Fibroblast of skin of left quadriceps (primary cell): ENCODE measurements at places on chromosomes 1 and 21.

DNA sequence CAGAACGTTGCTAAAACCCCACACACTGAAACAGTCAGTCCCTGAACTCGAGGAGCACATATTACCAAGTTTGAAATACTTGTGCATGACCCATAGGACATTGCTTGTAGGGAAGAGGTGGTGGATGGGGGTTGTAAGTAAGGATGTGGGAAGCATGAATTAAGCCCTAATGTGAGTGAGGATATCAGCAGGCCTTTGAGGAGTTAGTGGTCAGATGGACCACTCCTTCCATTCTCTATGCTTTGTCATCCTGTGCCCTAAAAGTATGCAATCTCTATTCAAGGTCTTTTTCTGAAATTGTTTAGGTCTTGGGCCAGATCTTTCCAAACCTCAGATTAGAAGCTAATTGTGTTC lies 70.9 kb upstream of the SAMSN1 start:
- no peak for DNase-seq

DNA sequence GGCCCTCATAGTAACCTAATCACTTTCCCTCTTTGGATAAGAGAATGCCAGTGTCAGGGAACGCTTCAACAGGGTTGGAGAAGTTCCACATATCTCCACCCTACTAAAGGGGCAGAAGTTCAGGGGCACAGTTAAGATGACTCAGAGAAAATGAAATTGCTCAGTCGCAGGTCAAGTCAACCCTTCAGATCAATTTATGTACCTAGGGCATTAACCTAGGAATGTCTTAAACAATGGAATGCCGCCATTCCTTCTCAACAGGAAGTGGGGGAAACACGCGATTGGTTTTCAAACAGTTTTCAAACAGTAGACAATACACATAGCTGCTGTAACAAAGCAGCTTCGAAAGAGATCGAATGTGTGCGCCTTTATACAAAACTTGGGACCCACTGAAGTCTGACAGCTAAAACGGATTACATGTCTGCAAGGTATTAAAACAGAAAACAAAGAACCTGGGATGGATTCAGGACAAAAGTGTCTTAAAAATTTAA lies 897 bp downstream of the SLC25A24 start:
- DNase-seq: peak; percentile 16

DNA sequence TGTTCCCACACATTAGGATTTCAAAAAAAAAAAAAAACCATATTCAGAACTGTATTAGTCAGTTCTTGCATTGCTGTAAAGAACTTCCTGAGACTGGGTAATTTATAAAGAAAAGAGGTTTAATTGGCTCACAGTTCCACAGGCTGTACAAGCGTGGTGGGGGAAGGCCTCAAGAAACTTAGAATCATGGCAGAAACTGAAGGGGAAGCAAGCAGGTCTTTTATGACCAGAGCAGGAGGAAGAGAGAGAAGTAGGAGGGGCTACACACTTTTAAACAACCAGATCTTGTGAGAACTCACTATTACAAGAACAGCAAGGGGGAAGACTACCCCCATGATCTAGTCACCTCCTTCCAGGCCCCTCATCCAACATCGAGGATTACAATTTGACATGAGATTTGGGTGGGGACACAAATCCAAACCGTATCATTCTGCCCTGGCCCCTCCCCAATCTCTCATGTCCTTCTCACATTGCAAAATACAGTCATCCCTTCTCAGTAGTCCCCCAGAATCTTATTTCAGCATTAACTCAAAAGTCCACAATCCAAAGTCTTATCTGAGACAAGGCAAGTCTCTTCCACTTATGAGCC lies 51.8 kb downstream of the POU2F1 start:
- DNase-seq: no peak

DNA sequence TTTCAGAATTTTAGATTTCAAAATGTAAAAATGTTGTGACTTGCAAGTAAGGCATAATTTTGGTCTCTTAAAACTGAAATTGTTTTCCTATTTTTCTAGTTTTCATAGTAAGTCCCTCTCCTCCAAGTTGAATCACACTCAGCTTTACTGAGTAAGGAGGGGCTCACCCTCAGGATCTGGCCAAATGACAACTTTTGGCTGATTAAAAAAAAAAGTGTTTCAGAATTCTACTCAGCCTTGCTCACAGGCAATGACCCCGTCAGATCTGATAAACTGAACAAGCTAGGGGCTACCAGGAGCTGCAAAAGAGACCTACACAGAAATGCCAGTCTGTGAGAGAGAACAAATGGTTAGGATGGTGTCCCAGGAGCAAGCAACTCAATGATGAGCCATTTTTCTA lies 159.8 kb downstream of the PBX1 start:
- no peak for DNase-seq

DNA sequence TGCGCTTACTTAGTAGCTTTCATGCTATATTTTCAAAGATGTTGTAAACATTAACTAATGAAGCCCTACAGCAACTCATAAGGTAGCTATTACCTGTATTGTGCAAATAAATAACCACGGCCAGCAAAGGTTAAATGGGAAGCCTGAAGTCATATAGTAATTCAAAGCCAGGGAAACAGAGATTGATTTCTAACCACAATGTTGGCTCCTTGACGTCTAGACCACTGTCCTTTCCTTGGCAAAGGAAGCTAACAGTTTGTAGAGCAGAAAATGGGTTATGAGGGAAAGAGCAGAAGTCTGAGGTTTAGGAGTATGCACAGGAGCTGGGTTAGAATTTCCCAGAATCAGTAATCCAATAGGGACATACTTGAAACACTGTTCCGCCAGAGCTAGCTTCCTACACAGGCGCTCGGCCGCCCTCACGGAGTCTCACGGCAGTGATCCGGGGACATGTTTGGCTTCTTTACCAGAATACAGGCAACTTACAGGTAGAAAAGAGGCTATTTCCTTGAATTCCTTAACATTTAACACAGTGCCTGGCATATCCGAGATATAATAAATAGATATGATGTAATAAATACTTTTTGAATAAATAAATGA lies 298.8 kb upstream of the LYPLAL1 start:
- no peak for DNase-seq

GRCh38 chr1:32769524-32770220 lies 47.5 kb downstream of the YARS1 start:
- no peak for DNase-seq

- DNase-seq: no peak
Observed at GRCh38 chr1:201891451-201892045, 2.9 kb downstream of the SHISA4 start.

DNA sequence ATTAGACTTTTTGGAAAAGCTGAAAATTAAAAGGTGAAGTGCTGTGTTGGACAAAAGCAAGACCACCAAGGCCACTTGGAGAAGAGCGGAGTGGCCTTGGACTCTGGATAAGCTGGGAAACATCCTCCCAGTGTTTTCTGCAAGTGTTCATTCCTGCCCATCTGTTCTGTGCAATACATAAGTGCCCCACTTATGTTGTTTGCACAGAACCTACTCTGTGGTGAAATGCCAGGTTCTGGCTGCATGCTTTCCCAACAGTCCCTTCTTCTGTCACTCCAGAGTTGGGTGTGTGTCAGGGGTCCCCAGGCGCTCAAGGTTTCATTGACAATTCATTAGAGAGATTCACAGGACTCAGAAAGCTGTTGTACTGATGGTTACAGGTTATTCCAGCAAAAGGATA lies 30.3 kb downstream of the NHLH2 start:
- no peak for DNase-seq

DNA sequence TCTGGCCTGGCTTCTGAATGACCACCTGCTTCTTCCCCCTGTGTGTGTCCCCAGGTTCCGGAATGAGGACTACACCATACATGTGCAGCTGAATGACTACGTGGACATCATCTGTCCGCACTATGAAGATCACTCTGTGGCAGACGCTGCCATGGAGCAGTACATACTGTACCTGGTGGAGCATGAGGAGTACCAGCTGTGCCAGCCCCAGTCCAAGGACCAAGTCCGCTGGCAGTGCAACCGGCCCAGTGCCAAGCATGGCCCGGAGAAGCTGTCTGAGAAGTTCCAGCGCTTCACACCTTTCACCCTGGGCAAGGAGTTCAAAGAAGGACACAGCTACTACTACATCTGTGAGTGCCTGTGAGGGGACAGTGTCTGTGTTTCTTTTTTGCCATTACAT lies 3.6 kb downstream of the EFNA1 start:
- no peak for DNase-seq

DNA sequence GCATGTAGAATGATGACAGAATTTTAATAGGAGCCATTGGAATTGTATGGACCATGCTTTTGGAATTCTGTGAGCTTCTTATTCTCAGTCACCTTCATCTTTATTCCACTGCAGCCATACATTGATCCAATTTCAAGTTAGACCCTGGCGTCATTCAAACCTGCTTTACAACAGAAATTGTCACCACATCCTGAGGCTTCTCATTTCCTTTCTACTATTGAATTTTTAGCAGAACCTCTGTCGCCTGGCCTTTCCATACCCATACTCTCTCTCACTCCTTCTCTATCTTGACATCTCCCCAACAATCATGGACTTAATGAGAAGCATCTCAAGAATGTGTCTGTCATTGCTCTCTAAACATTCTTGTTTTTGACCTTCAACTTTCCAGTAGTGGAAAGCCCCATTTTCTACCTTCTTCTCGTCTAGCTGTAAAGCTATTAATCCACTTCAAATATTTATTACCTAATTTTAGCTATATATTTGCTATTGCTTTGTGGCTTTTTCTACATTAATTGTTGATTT lies 74.1 kb downstream of the CRB1 start:
- no peak for DNase-seq

DNA sequence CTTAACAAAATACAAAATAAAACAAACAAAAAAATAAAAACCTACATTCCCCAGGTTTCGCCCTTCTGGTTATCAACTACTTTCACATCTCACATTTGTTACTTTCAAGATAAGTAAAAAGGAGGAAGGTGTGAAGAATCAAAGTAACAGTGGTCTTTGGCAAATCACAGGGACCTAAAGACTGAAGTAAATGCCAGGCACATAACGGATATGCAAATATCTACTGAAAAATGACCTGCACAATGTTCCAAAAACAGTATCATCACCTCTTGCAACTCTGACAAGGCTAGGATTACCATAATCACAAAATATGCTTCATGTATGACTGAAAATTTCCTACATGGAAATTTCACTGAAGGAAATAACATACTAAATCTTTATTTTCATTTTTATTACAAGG lies 29.3 kb downstream of the COP1 start:
- no peak for DNase-seq

GRCh38 chr1:53614231-53615021 lies 124.5 kb downstream of the GLIS1 start:
- DNase-seq: no peak

GRCh38 chr1:213953806-213954205 lies 34.0 kb upstream of the PROX1 start:
- DNase-seq: no peak

DNA sequence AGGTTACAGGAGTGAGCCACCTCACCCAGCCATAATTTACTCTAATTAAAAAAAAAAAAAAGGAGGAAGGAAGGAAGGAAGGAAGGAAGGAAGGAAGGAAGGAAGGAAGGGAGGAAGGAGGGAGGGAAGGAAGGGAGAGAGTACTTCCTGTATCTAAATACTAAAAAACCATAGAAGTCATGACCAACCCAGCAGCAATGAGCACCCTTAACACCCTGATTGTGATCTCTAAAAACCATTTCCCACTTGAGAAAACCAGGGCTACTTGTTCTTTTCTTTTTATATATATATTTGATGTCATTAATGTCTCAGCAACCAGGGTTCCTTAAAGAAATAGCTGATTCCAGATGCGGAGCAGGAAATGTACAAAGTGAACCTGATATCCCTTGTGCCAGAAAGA lies 31.2 kb downstream of the ARID4B start:
- no peak for DNase-seq

GRCh38 chr21:40517646-40518045 lies 329.3 kb downstream of the DSCAM start:
- DNase-seq: no peak

DNA sequence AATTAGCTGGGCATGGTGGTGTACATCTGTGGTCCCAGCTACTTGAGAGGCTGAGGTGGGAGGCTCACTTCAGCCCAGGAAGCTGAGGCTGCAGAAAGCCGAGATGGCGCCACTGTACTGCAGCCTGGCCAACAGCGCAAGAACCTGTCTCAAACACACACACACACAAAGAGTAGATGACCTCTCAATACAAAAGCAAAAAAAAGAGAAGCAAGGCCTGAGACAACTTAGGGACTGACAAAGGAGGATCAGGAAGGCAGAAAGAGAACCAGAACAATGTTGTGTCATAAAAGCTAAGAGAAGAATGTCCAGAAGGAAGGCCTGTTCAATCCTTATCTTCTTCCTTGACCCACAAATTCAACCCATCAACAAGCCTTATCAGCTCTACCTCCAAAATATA lies 18.5 kb downstream of the WASF2 start:
- no peak for DNase-seq

GRCh38 chr1:154972517-154973343 lies 1.8 kb upstream of the CKS1B start:
- peak; percentile 92 for DNase-seq

DNA sequence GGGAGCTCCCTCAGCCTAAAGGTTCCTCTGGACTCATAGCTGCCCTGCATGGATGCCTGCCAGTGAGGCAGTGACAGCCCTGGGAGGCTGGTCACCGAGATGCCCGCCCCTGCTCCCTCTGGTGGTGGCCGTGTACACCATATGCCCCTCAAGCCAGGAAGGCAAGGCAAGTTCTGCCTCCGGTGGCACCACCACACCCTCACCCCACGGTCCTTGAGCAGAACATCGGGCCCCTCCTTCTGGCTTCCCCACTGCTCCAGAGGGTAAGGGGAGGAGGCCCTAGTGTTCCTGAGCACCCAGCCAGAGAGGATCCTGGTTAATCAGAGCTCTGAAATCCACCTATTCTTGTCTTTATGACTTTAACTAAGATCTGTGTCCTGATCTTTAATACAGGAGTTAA lies 1.5 kb upstream of the S100A14 start:
- DNase-seq: no peak

GRCh38 chr1:110091381-110091780 lies 20.9 kb upstream of the UBL4B start:
- no peak for DNase-seq

DNA sequence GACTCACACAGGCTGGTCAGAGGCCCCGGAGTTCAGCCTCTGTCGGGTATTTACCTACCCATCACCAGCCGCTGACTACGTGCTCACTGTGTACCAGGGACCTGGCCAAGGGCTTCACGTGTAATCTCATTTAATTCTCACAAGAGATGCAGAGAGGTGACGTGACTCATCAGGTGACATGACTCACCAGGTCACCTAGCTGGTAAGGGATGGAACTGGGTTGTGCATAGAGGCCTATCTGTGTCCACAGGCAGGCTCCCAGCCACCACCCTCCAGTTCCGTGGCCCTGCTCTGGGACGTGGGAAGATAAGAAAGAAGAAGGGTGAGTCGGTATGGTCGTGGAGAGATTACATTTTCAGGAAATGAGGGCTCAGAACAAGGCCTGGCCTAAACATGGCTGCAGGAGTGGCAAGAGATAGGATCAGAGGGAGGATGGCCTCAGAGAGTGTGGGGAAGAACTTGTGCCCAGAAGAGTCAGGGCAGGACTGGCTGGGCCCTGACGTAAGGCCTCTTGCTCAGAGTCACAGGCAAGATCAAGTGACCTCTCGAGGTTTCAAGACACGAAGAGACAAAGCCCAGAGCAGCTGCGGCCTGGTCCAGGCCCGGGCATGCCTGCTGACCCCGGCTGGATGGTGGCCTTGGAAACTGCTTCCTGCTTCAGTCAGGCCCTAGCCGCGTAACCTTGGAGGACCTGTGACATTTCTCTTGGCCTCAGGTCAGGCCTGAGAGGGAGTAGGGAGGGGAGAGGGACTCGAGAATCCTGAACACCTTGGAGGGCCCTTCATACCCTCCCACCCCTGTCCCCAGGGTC lies 52.7 kb upstream of the WASF2 start:
- no peak for DNase-seq

- no peak for DNase-seq
Observed at GRCh38 chr1:236716160-236716559, 29.9 kb downstream of the ACTN2 start.

GRCh38 chr1:210262167-210262896 lies 29.7 kb downstream of the SERTAD4 start:
- DNase-seq: peak; percentile 70
